Amniotic stem cell (primary cell): ENCODE measurements at places on chromosomes 2 and 18.

DNA sequence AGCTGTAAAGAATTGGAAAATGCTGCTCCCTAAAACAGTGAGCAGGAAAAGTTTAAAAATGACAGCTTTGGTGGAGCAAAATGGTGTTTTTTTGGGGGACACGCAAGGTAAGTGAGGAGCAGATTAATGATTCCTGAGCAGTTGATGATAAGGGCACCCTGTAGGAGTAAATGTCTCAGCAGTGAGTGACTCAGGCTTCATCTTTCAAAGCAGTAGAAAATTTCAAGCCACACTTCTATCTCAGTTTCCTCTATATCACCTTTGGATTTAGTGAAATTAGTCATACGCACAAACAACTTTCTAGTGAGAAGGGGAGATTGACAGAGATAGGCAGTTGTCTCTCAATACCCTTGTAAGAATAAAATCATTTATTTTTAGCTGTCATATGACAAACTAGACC, 709.0 kb upstream of the FAM98A start:
- DNase-seq, result no peak

GRCh38 chr2:150041722-150042425, 445.6 kb downstream of the RND3 start:
- DNase-seq, result no peak

- DNase-seq, result no peak
Observed at GRCh38 chr18:79871026-79871390, 73.3 kb downstream of the KCNG2 start.

DNA sequence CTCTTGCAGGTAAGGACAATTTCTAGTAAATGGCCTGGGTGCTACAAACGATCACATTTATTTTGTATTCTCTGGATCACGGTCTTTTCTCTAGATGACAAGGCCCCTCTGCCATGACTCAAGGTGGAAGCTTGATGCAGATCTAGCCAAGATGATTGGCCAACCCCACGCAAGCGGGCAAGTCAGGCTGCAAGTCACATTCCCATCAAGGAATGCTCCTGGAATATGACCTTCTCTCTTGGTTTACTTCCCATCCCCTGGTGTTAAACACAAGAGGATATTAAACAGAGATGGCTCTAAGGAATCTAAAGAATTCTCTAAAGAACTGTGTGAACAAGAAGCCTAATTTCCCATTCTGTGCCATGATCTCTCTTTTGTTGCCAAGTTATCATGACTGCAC, 97.3 kb upstream of the SERPINE2 start:
- DNase-seq, result no peak

GRCh38 chr18:10086458-10087210, 172.8 kb downstream of the VAPA start:
- no peak for DNase-seq

GRCh38 chr18:36597636-36598035, 231.2 kb downstream of the TPGS2 start:
- DNase-seq, result no peak

DNA sequence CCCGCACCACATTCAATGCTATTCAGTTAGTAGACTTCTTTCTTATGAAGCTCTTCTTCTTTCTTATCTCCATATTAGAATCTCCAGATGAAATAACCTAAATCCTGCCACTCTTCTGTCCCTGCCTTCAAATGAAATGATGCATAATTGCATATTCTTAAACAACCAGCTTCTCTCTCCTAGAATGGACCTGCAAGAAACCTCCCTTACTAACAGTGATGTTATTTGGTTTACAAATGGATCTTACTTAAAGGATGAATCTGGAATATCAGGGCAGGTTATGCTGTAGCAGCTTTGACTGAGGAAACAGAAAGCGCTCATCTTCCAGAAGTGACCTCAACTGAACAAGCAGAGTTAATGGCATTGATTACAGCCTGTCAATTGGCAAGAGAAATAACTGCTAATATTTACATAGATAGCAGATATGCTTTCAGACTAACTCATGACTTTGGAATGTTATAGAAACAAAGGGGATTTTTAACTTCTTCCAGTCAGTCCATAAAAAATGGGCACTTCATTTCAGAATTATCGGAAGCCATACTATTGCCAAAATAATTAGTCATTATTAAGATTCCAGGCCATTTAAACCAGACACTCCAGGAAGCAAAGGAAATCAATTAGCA, 755.7 kb upstream of the HS6ST1 start:
- no peak for DNase-seq

DNA sequence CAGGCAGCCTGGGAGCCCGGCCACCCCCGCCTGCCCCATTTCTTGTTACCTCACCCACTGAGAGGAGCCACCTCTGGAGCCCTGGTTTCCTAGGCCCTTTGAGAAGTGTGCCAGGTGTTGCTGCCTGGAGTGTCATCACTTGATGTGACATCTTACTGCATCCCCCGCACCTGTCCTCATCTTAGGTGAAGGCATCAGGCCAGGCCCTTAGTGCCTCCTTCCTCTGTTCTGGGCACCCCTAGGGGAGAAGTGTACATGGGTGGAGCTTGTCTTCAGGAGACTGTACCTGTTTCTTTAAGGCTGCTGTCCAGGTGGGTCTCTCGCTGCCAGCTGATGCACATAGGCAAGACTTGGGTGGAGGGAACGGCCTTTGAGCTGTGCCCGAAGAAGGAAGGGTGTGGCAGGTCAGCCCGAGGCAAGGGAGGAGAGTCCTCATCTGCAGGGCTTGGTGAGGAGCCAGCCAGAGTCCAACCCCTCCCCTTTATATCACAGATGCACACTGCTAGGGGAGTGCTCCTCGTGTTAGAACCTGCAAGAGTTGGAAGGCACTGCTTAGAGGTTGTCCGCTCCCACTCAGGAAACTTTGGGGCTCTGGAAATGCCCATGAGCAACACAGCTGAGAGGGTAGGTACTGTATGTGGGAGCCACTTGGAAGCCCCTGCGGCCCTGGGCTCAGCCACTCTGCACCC, 45.9 kb downstream of the NCK2 start:
- no peak for DNase-seq

DNA sequence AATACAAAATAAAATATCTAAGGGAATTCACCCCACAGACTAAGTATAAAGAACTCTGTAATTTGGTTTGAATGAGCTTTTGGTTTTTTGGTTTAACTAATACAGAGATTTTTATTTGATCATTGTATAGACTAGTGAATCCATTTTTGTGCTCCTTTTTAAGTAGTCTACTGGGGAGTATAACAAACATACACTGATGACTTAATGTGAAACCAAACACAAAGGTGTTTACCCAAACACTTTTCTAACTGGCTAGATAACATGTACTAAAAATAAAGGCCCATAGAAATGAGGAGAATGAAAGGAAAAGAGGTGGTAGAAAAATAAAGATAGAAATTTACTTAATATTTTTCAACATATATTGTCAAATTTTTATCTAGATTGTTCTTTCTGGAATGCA, 146.0 kb downstream of the NRXN1 start:
- no peak for DNase-seq

DNA sequence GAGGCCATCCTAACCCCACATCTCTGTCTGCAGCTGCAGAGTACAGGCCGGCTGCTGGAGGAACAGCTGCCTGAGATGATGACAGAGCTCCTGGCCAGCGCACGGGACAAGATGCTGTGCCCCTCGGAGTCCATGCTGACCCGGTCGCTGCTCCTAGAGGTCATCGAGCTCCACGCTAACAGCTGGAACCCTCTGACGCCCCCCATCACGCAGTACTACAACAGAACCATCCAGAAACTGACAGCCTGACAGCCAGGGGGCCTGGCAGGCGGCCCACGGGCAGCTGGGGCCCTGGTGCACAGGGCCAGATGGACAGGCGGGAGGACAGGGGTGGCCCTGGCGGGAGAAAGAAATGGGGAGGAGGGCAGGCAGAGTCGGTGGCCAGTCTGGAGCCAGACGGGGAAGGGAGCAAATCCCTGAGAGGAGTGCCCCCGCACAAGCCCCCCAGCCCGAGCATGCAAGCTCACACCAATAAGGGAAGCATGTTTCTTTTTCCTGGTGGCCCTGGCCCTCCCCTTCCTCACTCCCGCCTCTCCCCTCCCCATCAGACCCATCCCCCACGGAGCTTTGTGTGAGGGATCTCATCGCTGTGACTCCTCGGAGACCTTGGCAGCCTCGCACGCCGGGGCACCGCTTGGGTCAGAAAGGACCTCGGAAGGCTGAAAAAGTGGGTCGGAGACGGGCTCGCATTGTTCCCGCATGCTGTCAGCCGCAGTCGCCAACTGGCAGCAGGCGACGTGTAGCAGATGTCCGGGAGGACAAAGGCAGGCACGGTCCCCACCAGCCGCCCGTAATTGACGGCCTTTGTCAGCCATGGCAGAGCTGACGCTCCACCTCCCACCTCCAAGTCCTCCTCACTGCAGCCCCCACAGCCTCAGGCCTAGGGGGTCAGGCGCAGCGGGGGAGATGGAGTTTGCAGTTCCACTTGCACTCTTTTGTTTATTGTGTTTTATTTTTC, 91.2 kb downstream of the SMAD7 start:
- DNase-seq, result no peak

DNA sequence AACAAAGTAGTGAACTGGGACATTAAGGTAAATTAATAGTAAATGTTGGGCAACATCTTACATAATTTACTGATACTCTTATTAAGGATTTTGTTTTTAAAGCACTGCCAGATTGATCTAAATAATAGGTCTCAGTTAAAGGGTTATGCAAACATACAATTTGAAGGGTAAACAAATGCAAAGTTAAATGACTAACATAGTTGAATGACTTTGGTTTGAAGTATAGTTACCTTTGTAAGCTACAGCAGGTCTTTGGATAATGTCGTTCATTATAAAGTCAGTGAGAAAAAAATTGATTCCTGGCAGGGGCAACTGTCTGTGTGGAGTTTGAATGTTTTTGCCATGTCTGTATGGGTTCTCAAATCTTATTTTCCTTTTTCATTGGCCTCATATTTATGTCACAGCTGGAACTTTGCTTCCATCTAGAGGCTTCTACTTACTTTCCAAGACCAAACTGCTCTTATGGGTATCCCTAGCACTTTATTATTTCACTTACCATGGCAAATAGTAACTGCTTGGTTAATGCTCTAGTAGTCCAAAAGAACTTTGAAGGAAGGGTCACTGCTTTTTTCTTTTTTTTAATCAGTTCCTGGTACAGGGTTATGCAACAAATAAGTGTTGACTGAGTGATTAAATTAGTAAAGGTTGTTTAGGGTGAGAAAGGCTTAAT, 107.8 kb downstream of the NBEAL1 start:
- no peak for DNase-seq

GRCh38 chr2:215409331-215410127, 26.3 kb downstream of the FN1 start:
- no peak for DNase-seq

DNA sequence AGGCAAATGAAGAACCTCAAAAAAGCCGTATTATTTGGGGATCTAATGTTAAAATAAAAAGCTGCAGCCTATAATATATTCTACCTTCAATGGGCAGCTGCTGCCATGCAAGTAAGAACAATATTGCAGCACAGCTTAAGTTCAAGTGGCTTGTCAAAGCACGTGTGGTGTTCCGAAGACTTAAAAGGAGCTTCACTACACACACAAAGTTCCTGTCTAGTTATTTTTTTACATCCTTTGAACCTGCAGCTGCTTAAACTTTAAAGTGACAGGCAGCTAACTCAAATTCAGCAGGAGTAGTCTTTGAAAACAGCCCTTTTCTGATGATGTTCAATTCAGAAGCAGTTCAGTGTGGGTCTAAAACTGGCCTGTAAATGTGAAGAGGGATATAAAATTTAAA, 85.8 kb upstream of the XIRP2 start:
- DNase-seq, result no peak

- DNase-seq, result no peak
Observed at GRCh38 chr2:61367177-61367576, 103.7 kb downstream of the USP34 start.

DNA sequence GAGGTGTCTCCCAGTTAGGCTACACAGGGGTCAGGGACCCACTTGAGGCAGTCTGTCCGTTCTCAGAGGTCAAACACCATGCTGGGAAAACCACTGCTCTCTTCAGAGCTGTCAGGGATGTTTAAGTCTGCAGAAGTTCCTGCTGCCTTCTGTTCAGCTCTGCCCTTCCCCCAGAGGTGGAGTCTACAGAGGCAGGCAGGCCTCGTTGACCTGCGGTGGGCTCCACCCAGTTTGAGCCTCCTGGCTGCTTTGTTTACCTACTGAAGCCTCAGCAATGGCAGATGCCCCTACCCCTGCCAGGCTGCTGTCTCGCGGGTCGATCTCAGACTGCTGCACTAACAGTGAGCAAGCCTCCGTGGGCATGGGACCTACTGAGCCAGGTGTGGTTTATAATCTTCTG, 346.3 kb downstream of the CELF4 start:
- no peak for DNase-seq

DNA sequence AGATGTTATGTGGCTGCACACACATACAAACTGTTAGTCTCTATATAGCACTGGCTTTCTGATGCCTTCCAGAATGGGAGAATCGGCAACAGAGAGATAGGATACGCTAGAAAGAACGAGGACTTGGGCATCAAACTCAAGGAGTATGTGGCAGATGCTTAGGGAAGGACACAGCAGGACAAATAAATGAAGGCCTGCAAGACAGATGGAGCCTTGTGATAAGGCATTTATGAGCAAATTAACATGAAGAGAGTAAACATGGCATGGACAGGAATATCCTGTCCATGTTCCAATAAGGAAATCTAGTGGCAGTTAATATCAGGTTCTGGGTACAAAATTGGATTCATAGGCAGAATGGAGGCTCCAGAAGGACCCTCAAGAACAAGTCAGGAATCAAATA, 136.9 kb downstream of the SLC4A10 start:
- no peak for DNase-seq

DNA sequence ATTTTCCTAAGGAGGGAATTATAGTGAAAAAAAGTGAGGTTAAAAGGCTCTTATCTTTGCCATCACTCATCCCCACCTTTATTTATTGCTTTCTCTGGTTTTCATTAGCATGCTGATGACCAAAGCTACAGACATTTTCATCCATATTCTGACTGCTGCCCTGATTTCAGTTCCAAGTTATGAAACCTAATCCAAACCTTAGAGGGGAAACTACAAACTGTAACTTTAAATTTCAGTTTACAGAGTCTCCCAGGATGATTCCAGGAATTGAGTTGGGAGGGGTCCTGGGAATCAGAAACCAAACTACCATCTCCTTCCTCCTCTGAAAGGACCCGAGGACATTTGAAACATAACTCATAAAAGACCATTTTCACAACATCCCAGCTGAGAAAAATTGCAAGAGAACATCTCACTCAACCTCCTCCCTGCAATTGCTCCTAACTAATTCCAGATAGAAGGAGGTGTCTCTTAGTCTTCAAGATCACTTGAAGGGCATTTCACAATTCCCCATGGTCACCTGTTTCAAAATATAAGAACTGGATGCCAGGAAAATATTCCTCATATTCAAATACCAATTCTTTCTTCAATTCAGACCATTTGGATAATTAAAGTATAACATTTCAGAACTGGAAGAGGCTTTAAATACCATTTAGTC, 520.6 kb downstream of the TNS1 start:
- DNase-seq, result no peak
